Body of pancreas (tissue), 4 donors: ENCODE measurements at places on chromosomes 6 and 20. TPM values are rescaled to one million over a fixed set of nuclear protein-coding genes. Genes with fewer than 3 reads are reported as not detected.

Gene ARFGEF3
- 13.5 TPM for total RNA-seq

Gene TNFRSF6B
- total RNA-seq = 13.8 TPM

Gene OR2H1
- total RNA-seq = not detected

Gene KCNQ5
- total RNA-seq = 1.0 TPM

Gene MICB
- total RNA-seq = 0.78 TPM

Gene C6orf163
- 4.9 TPM for total RNA-seq

Gene RNF8
- 6.0 TPM for total RNA-seq

Gene BTNL2
- total RNA-seq = not detected

Gene ZNF311
- not detected for total RNA-seq

Gene TCF21
- 1.3 TPM for total RNA-seq

Gene UST
- 28.3 TPM for total RNA-seq

Gene TAGAP
- total RNA-seq = 0.99 TPM

- no peak for DNase-seq
Measured at GRCh38 chr6:111874025-111874415, 768 bp upstream of the FYN start.

DNA sequence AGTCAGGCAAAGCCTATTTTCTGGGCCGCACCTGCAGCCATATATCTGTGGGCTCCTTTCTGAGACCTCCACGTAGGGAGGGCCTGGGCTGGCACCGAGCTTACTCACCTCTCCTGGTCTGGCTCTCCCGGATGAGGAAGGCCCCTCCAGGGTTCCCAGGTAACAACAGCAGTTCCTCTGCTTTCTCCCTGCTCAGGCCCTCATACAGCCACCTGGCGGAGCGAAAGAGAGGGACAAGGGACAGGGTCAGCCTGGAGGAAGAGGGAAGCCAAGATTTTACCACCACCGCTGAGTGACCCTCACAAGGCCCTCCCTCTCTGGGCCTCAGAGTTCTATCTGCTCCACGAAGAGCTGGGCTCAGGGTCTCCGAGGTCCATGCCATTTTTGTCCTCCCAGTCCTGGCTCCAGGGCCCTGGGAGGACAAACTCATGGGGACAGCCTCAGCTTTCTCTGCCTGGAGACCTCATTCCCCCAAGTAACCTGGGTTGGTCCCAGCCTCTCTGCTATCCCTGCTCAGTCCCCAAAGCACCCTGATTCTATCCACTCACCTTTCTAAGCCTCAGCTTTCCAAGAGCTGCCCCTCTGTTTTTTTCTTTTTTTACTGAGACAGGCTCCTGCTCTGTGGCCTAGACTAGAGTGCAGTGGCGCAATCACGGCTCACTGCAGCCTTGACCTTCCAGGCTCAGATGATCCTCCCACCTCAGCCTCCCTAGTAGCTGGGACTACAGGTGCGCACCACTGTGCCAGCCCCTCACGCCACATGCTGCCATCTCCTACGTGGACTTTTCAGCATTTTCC lies 13.3 kb downstream of the SLA2 start:
- DNase-seq = no peak

GRCh38 chr20:63740070-63740626 lies 572 bp downstream of the SLC2A4RG start:
- DNase-seq = no peak

DNA sequence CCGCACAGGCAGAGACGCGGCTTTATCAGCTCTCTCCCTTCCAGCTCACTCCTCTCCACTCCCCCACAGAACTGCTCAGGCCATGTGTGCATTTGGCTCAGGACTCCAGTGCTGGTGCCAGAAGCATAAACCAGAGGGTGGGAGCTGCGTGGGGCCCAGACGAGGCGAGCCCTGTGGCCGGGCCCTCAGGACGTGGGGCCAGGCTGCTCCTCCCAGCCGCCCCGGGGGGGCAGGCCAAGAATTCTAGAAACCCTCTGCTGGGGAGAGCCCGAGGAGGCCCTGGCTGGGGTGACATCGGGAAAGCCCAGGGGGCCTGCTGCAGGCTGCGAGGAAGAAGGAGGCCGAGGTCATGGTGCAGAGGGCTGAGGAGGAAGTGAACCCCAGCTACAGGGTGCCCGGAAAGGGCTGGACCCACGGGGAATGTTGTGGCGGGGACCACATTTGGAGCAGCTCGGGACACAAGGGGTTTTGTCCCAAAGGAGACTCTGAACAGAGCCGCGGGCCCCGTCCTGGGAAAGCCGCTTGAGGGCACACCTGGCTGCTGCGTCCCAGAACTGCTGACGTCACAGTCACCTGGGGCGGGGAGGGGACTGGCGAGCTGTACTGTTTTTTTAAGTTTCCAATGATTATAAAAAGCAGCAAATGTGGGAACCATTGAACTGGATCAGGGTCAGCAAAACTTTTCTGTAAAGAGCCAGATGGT lies 107.1 kb downstream of the BANF2 start:
- DNase-seq = peak; percentile 96

- DNase-seq = no peak
Measured at GRCh38 chr6:155219858-155220301, 43.9 kb upstream of the CLDN20 start.

- DNase-seq = no peak
Measured at GRCh38 chr20:7195704-7196103, 428.2 kb downstream of the BMP2 start.

DNA sequence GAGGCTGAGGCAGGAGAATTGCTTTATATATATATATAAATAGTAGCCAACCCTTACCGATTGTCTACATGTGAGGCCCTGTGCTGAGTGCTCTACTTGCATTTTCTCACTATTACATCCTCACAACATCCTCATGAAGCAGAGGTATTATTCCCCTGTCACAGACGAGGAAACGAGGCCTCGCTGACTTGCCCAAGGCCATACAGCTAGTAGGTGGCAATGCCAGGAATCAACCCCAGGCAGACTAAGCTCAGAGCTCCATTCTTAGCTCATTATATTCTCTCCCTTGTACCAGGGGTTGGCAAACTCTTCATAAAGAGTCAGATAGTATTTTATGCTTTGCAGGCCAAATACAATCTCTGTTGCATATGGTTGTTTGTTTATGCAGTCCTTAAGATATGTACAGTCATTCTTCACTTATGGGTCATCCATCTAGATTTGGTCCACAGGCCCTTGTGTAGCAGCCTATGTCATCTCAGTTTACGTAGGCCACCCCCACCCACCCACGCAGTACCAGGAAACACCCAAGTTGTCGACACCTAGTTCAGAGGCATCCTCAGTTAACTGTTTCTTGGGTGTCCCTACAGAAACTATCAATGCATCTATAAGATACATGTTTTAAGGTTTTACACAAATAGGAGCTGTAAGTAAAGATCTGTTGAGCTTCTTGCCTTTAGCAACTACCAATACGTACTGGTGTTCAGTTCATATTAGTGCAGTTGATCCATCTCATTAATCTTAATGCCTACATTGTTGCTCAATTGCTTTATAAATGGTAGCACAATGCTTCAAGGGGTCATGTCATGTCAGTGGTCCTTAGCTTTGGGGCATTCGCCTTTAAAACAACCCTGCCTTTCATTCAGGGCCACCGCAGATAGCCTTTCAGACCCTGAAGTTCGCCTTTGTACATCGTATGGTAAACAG lies 3.0 kb downstream of the CASS4 start:
- no peak for DNase-seq

- no peak for DNase-seq
Measured at GRCh38 chr6:16766043-16766536, 4.8 kb upstream of the ATXN1 start.

DNA sequence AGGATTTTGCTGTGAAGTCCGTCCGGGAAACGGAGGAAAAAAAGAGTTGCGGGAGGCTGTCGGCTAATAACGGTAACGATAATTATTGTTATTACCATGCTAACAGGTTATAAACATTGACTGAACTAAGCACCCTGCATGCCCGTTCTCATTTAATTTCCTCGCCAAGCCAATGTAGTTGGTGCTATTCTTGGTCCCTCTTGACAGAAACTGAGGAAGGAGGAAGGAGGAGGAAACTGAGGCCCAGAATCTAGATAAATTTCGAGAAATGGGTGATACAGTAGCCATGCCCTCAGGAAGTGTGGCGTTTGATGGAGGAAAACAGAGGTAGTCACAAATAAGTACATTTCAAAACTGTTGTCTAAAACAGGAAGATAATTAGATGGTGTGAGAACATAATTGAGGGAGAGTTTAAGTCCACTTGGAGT lies 474 bp downstream of the TPX2 start:
- no peak for DNase-seq

DNA sequence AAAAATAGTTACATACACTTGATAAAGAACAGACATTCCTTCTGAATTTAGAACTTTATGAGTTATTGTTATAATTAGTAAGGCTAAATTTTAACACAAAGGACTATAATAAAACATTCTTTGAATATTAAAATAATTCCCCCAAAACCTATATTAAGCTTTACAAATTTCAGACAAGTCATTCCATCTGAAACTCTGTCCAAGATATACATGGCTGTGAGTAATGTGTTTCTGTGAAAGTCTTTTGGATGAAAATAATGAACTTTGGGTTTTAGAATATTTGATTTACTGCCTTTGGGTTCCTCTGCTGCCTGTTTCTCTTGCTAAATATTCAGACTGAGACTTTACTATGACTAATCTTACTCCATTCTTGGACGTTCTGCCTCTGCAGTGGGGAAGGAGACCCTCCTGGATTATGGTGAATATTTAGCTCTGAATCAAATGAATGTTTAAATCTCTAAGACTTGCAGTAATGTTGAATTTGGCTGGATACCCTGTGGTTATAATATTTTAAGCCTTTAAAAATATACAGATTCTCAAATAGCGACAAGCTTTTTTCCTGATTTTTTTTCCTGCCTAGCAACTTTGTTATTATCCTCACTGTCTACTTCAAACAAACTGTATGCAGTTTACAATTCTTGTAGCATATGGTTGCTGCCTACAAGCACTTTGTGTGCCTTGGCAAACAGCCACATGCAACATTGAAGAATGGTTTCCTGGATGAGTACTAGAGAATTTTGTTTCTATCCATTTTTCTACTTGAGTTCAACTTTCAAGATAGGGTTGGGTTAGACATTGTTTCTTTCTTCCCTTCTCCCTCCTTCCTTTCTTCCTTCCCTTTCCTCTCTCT lies 51.4 kb downstream of the TXLNB start:
- DNase-seq = peak; percentile 69

GRCh38 chr6:139474145-139475108 lies 100.0 kb upstream of the CITED2 start:
- DNase-seq = peak; percentile 38

DNA sequence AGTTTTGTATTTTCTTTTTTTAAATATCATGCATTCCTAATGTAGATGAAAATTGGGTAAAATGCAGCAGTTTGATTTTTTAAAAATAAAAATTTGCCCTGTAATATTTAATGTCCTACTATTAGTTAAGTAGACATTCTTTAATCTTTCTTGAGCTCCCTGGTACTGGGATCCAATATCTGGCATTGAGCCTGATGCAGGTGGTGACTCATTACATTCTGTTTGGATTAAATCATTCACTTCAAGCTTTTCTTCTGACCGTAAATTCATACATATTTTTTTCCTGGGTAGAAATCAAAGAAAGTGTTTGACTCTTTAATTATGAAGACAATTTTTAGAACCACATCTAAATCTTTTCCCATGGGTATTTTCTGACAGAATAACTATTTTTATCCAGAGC lies 768.8 kb upstream of the SLC35B3 start:
- peak; percentile 33 for DNase-seq

GRCh38 chr6:96659084-96659845 lies 96.3 kb downstream of the FHL5 start:
- no peak for DNase-seq

GRCh38 chr6:127289934-127290333 lies 23.3 kb downstream of the RNF146 start:
- no peak for DNase-seq

DNA sequence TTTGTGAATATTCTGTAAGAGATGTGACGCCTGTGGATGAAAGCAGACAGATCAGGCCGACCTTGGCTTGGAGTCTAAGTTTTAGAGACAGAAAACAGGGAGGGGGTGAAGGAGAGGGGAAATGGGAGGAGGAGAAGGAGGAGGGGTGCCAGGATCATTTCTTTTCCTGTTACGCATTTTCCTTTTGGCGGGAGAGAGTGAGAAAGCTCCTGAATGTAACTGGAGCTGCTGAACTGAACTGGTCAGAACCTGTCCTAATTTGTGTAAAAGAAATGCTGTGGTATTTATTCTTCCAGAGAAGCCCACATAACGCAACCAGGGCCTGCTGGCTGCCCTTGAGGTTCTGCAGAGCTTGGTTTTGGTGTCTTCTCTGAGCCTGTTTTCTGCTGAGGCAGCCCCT lies 41.9 kb downstream of the UTRN start:
- no peak for DNase-seq

DNA sequence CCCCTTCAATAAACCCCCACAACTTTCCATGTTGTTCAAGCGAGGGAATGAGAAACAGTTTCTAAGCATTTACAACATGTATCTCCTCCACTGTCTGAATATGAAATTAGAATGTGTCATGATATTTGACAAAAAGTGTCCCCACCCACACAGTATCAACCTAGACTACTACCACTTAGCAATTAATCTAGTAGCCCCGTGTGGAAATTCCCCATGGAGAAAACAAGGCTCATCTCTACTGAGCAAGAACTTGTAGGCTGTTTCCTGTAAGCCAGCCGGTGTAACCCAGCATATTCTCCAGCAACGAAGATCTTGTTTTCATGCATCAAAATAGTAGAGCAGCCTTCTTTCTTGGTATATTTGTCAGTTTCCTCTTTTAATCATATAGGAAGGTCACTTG lies 115.0 kb downstream of the IRF4 start:
- DNase-seq = no peak

- peak; percentile 27 for DNase-seq
Measured at GRCh38 chr20:6735942-6736845, 31.3 kb upstream of the BMP2 start.
